Frontal cortex (tissue), 4 donors: ENCODE measurements at places on chromosomes 1 and 21. TPM values are rescaled to one million over a fixed set of nuclear protein-coding genes. Genes with fewer than 3 reads are reported as not detected.

DNA sequence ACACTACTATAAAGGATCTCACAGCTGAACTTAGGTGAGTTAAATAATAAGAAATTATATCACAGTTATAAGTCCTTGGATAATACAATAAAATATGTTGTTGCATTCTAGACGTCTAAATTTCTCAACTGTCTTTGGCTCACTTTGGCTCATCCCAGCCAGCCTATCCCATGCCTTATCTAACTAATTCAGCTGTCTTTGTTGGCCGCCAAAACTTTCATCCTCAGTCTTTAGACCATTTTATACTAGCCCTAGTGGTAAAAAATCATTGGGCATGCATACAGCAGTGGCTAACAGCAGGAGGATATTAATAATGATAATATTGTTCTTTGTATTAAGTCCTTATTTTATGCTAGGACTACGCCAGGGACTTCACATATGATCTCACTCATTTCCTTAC lies 59.3 kb downstream of the CCDC18 start:
- DNase-seq: no peak

DNA sequence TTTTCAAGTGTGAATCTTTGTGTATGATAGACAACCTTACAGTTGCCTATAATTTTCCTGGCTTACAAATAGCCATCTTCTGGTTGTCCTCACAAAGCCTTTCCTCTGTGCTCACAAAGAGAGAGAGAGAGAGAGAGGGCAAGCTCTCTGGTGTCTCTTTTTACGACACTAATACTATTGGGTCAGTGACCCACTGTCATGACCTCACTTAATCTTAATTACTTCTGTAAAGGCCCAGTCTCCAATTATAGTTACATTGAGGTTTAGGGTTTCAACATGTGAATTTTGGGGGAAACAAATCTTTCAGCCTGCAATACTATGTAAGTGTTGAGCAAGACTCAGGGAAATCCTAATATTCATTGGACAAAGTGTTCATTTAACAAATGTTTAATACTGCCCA lies 167.4 kb upstream of the COL11A1 start:
- DNase-seq: no peak

DNA sequence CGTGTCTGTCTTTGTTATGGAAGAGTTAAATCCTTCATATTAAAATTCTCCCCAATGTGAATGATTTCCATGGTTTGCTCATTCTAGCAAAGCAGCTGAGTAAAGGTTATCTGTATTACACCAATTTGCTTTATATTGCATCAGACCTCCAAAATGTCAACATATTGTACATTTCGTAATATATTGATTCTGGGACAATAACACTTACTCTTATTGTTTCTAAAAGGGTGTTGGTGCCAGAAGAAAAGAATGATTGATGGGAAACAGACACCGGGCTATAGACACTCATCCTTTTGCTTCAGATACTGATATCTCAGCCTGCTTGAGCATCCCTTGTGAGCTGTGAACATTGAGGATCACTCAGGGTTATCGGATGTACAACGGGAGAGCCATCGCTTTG lies 7.0 kb downstream of the NTNG1 start:
- DNase-seq: no peak

DNA sequence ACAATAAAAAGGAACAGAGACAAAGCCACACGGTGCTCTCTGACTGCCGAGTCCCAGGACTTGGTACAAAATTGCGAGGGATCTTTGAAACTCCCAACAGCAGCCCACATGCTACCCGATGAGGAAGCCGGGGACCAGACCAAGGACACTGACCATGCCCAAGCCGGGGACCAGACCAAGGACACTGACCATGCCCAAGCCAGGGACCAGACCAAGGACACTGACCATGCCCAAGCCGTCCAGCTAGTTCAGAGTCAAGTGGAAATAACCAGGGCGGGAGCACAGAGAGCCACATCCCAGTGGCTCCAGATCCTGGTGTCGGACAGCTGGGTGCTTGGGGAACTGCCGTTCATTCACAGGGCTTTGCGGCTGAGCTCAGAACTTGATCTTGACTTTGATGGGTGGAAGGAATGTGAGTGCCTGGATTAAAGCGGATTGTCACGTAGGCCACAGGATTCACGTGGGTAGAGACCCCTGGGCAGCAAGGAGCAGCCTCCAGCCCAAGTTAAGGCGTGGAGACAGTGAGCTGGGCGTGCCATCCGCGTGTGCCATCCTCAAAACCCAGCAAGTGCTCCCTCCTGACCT lies 16.5 kb upstream of the TRAPPC10 start:
- DNase-seq: no peak

The KRTAP12-2 gene
- total RNA-seq: not detected

DNA sequence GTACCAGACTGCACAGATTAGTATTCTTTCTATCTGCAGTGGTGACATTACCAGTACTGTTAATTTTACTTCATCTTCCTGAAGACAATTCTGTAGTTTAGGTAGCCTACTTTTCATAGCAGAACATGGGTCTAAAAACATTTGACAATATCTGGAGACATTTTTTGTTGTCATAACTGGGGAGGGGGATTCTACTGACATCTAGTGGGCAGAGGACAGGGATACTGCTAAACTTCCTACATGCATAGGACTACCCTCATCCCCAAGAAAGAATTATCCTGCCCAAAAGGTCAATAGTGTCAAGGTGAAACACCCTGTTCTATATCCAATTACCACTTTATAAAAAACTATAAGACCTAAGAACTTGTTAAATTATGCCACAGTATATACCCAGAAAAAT lies 3.4 kb upstream of the ARHGAP29 start:
- DNase-seq: no peak

The WDR64 gene
- not detected for total RNA-seq

The B3GALT2 gene
- total RNA-seq: 148 TPM

DNA sequence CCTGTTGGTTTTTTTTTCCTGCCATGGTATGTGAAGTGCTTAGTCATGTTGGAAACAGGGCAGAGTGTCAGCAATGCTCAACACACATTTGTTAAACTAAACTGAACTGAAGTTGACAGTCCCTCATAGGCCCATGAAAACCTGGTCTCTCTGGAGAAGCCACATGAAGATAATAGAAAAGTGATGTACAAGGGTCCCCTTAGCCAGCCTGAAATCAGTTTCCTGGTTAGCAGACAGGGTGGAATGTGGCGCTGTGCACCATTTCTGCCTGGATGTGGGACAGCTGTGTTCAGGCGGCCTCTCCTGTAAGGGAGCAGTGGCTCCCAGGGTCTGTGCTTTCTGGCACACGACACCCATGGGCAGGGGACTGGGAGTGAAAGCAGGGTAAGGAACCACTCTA lies 9.9 kb upstream of the CHI3L1 start:
- DNase-seq: no peak

DNA sequence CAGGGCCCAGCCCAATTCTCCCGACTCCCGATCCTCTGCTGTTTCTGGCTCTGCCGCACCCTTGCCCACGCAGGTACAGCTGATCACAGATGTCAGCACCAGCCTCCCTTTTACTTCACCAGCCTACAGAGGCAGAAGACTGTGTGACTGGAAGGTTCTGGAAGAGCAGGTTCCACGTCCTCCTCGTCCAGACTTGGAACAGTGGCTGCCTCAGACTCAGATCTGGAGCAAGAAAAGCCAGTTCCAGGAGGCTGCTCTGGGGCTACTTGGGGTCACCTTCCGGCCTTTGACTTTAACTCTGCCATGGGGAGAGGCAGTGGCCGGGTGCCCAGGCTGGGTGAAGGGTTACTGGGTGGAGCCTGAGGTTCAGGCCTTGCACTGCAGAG lies 16.1 kb upstream of the KLHDC7A start:
- DNase-seq: no peak

DNA sequence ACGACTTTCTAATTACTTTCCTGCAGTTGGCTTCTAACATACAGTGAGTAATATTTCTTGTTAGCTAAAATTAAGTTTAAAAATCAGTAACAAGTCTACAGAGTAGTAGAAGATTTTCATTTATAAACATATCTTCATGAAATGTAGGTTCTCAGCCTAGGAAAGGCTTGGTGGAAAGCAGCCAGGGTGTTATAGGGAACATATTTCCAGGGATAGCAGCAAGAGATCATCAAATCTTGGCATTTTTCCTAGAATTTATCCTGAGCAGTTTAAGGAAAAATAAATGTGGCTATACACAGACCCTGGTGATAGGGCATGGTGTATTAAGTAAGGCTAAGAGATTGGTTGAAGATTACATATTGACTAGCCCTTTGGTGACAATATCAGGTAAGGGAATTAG lies 203.5 kb upstream of the NEGR1 start:
- DNase-seq: no peak

The KMO gene
- total RNA-seq: 0.82 TPM

The C1QC gene
- 7.3 TPM for total RNA-seq

The DNAJC28 gene
- total RNA-seq: 6.5 TPM

The UBAP2L gene
- 35.5 TPM for total RNA-seq

DNA sequence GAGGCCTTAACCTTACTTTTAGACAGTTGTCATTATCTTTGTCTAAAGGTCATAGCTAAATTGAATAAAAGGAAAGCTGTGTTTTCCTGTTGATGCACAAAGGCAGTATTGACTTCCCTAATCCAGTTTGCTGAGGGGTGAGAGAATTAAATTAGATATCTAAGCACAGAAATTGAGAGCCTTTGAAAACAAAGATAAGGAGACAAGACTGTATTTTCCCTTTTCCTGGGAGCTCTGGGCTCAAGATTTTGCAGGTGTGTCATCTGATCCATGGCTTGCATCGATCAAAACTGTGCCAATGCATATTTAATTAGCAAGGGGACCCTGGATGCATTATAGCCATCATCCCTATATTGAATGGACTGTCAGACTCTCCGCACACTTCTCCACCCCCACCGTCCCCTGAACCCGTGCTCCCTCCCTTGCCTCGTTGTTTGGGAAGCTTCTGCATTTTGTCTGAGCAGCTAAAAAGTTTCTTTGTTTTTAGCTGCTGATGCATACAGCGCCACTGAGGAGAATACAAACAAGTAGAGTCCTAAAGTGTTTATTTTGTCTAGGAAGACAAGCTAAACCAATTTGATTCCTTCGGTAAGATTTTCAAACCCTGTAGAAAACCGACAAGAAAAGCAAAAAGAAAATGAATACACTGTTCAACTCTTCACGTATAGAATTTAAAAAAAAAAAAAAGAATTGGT lies 186.3 kb downstream of the NFIA start:
- no peak for DNase-seq

DNA sequence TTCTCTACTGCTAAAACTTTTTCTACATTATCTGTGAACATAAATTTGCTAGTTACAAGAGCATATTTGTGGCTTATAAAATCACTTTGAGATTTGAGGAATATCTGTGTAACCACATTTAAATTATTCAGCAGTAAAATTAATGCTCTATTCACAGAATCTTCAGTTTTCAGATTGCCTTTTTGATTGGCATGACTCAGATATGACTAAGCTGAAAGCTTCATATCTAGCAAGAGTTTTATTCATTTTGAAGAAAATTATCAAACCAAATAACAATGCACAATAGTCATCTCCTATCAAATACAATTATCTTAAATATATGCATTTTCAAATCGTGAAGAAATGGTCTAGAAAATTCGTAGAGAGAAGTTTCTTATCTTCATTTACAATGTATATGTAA lies 1498.2 kb upstream of the B3GALT2 start:
- no peak for DNase-seq

- DNase-seq: no peak
Measured at GRCh38 chr1:30815556-30815955, 58.0 kb upstream of the LAPTM5 start.

The CFH gene
- total RNA-seq: 30.6 TPM

The MPC2 gene
- 62.8 TPM for total RNA-seq

DNA sequence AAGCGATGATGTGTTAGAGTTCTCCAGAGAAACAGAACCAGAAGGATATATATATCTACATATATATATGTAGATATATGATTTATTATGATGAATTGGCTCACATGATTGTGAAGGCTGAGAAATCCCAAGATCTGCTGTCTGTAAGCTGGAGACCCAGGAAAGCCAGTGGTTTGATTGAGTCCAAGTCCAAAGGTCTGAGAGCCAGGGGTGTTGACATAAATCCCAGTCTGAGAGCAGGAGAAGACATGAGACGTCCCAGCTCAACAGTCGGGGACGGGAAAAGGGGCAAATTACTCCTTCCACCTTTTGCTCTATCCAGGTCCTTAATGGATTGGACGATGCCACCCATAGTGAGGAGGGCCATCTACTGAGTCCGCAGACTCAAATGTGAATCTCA lies 126.6 kb downstream of the PRDM2 start:
- no peak for DNase-seq

GRCh38 chr1:220689666-220690065 lies 497 bp upstream of the C1orf115 start:
- no peak for DNase-seq

The NR1I3 gene
- not detected for total RNA-seq

The LCA5L gene
- total RNA-seq: under 0.01 TPM

DNA sequence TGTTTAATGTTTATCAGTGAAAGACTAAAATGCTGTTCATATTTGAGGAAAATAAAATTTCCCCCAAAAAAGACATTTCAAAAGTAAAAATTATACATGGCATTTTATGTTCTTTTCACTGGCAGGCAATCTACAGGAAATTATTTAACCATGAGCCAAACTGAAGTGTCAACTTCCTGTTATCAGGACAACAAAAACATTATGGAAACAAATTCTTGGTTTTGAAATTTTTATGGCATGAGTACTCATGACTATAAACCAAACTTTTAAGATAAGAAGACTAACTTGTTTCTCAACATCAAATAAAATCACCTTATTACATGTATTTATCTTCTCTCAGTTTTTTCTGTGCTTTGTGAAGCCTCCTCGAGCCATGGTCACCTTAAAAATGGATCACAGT lies 698.6 kb downstream of the LTN1 start:
- no peak for DNase-seq

The DYNLT5 gene
- total RNA-seq: 1.2 TPM

The EXO1 gene
- total RNA-seq: 3.3 TPM

The PEAR1 gene
- total RNA-seq: 0.41 TPM

GRCh38 chr1:68151690-68152089 lies 80.6 kb downstream of the WLS start:
- no peak for DNase-seq

GRCh38 chr1:165565751-165566490 lies 22.1 kb downstream of the LRRC52 start:
- DNase-seq: no peak

DNA sequence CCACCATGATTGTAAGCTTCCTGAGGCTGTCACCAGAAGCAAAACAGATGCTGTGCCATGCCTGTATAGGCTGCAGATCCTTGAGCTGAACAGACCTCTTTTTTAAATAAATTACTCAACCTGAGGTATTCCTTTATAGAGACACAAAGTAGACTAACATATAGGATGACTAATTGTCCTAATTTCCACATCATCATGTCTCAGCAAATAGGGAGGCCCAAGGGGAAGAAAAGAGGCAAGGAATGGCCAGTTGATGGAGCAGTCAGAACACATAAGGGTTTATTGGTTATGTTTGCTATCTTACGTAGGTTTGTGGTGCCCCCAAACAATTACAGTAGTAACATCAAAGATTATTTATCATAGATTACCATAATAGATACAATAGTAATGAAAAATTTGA lies 126.2 kb downstream of the RASAL2 start:
- DNase-seq: no peak

The PUM1 gene
- 123 TPM for total RNA-seq

DNA sequence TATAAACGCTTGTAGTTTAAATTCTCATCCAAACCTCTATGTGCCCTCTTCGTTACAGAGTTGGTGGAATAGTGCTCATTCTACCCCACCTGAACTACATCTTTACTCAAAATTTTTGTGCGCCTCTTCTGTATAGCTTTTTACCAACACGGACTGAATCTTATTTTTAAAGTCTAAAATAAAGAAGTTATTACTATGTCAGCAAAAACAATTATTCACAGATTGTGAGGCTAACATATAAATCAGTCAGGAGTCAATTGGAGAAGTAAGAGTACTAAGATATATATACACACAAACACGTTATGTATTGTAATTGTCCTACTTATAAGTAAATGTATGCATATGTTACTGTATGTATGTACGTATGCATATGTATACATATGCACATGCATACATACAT lies 274.9 kb upstream of the ADGRL4 start:
- no peak for DNase-seq
